ENCODE measurements at places on chromosomes 5 and 9.
A peak's percentile ranks its signal among the peaks of the same experiment; 100 is the strongest.

DNA sequence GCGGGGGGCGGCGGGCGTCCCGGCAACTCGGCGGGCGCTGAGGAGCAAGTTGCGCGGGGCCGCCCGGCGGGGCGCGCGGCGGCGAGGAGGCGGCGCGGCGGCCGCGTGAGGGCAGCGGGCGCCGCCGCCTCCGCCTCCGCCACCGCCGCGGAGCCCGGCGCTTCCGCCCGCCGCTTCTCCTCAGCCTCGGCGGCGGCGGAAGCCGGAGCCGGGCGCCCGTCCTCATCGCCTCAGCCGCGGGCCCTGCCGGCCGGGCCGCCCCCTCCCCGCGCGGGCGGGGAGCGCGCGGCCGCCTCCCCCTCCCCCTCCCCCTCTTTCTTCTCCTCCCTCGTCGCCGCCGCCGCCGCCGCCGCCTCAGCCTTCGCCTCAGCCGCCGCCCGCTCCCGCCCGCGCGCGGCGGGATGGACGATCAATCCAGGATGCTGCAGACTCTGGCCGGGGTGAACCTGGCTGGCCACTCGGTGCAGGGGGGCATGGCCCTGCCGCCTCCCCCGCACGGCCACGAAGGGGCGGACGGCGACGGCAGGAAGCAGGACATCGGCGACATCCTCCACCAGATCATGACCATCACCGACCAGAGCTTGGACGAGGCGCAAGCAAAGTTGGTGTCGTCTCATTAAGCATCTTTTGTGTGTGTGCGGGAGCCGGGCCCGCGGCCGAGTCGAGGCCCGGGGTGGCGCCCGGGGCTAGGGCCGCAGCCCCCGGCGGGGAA is at the start of gene PBX3:
Gene PBX3 (plus strand): TSS at position 321 of the 712 bp plus-strand sequence.
- DNase-seq: peak; percentile 71

DNA sequence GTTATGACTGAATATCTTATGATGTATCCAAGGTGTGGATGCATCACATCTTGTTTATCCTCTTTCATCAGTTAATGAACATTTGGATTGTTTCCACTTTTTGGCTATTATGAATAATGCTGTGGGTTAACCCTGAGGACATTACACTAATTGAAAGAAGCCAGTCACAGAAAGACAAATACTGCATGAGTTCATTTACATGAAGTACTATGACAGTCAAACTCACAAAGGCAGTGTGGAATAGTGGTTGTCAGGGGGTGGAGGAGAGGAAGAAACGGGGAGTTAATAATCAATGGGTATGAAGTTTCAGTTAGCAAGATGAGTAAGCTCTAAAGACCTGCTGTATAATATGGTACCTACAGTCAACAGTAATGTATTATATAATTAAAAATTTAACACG is 409.4 kb upstream of the CTNND2 start:
- DNase-seq: no peak

GRCh38 chr9:18639911-18640310 is 166.0 kb downstream of the ADAMTSL1 start:
- DNase-seq: no peak

- no peak for DNase-seq
Observed at GRCh38 chr5:38775218-38775840, 70.5 kb upstream of the OSMR start.

- peak; percentile 84 for DNase-seq
Observed at GRCh38 chr9:97632248-97632984, 752 bp downstream of the TSTD2 start.

GRCh38 chr9:112868461-112868860 is 22.2 kb downstream of the SLC46A2 start:
- DNase-seq: no peak

DNA sequence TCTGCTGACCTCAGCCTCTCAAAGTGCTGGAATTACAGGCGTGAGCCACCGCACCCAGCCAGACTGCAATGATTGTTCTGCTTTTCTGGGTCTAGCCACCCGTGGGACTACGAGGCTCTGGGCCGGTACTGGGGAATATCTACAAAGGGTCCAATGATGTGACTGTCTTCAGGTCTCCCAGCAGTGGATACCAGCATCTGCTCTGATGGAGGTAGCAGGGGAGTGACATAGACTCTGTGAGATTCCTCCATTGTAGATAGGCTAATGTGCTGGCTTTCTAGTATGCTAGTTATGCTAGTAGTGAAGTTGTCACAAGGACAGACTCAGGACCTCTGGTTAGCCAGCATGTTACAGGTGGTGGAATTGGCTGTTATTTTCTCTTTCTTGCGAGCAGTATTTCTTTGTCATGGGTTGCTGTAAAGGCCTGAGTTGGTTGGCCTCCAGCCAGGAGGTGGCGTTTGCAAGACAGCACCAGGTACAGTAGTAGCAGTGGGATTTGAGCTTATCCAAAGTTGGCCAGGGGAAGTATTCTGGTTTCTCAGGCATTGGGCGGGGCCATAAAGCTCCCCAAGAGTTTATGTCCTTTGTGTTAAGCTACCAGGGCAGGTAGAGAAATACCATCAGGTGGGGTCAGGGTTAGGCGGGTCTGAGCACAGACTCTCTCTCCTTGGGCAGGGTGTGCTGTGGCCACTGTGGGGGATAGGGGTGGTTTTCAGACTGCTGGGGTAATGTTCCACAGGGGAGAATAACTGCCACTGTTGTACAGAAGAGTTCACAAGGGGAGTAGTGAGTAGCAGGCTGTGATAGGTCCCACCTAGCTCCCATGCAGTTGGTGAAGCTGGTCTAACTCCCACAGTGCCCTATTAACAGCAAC is 105.2 kb downstream of the SGCD start:
- no peak for DNase-seq

GRCh38 chr9:89564346-89564878 is 40.4 kb upstream of the GADD45G start:
- DNase-seq: peak; percentile 76

DNA sequence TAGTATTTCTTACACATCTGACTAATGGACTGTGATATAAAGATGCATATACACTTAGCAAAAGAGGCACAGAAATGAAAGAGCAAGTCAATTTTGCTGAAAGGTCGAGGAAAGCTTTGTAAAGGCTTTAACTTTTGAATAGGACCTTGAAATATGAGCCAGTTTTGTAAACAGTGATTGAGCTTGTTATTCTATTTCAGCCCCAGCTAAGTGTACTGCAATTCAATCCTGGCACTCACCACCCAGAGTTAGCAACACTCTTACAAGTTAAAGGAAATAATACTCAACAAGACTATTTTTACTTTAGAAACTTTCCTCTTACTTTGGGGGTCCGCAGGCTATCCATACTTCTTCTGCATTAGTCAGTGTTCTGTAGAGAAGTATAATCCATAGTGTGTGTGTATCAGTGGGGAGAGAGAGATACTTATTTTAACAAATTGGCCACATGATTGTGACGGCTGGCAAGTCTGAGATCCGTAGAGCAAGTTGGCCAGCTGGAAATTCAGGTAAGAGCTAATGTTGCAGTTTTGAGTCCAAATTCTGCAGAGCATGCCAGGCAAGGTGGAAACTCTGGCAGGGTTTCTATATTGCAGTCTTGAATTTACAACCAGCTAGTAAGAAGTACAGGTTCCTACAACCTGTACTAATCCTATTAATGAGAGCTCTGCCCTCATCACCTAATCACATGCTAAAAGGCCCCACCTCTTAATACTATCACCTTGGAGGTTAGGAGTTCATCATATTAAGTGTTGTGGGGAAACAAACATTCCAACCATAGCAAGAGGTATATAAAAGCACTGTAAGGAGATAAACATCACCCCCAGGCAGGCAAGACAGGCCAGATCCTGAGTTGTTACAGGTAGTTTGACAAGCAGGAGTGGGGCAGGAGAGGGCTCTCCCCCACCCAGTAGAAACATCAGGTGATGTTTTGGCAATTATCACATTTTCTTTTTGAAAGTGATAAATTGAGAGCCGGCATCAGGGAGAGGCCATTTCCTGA is 33.6 kb downstream of the IL7R start:
- DNase-seq: no peak

DNA sequence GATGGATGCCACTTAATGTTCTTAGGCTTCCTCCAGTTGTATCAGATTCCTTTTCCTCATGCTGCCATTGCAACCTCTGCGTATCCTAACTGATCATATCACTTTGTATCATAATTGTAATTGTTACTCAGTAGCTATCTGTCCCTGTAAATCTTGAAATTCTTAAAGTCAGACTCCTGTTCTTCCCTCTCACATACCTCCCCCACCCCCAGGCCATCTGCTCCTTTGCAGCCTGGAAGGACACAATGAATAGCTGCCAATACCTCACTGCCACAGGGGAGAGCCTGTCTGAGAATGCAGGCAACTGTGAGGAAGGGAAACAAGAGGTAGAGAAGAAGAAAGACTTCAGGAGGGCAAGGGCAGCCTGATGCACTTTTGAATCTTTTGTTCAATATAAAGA is 228.5 kb downstream of the ENC1 start:
- DNase-seq: no peak

DNA sequence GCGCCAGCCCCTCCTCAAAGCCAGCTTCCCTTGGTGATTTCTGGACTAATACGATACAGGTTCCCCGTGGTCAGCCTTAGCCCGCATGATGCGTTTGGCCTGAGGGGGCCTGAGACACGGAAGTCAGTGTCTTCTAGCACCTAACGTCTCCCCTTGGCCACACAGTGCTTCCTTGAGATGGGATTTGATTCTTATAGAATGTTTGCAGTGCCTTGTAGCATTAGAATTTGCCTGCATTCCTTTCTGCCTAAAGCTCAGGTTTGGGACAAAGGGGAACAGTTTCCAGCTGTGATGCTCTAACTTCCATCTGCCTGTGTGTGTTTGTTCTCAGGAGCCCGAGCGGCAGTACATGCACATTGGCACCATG is 34.4 kb downstream of the CFAP90 start:
- no peak for DNase-seq

- DNase-seq: no peak
Observed at GRCh38 chr9:17807613-17808282, 228.9 kb downstream of the SH3GL2 start.

GRCh38 chr9:120505186-120505585 is 74.8 kb downstream of the CDK5RAP2 start:
- no peak for DNase-seq

DNA sequence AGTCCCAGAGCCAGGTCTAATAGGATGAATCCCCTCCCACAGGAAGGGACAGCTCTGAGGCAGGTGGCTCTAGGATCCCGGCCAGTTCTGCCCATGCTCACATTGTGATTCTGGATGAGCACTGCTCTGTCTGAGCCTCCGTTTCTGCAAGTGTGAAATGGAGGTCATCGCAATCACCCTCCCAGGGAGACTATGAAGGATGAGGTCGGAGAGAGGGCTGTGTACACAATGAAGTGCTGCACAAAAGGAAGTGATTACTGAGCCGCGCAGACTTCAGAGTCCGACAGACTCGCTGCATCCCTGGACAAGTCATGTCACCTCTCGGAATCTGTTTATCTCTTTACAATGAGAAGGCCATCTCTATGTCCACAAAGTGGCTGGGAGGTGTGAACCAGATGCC is 21.7 kb downstream of the LHX6 start:
- DNase-seq: no peak

- peak; percentile 38 for DNase-seq
Observed at GRCh38 chr5:39093352-39093751, 19.2 kb upstream of the RICTOR start.

GRCh38 chr9:75053869-75054268 is 25.8 kb upstream of the CARNMT1 start:
- no peak for DNase-seq

DNA sequence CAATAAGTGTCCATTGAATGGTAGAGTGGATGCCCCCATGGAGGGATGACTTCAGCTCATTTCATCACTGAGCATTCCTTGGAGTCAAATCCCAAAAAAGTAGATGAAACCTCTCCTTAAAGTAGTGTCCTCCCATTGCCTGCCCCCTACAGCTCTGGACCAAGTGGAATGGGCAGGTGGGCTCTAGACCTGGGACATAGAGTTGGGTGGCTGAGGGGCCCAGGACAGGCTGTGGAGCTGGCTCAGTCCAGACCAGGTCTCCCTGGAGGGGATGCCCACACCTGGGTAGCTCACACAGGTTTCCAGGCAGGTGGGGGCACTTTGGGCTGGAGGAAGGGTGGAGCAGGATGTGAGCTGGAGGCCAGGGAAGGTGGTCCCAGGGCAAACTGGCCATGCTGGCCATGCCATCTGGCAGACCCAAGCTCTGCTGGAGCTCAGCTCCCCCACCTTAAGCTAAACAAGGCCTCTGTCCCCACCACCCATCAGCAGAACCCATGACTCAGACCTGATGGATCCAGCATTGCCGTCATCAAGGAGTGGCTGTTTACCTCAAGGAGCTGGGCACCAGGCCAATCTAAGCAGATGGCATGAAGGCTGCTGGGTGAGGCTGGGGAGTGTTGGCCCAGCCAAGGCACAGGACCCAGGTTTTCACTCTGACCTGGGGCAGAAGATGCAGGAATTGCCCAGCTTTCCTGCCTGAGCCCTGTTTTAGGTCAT is 6.2 kb upstream of the SPINK4 start:
- DNase-seq: no peak

GRCh38 chr5:89309268-89309667 is 426.3 kb upstream of the MEF2C start:
- DNase-seq: no peak

- DNase-seq: no peak
Observed at GRCh38 chr9:8857926-8858595, 1058.5 kb upstream of the DMAC1 start.
